CD4-positive, alpha-beta T cell treated with Interferon gamma for 1 hour (primary cell): ENCODE measurements at places on chromosomes 1 and 21.

DNA sequence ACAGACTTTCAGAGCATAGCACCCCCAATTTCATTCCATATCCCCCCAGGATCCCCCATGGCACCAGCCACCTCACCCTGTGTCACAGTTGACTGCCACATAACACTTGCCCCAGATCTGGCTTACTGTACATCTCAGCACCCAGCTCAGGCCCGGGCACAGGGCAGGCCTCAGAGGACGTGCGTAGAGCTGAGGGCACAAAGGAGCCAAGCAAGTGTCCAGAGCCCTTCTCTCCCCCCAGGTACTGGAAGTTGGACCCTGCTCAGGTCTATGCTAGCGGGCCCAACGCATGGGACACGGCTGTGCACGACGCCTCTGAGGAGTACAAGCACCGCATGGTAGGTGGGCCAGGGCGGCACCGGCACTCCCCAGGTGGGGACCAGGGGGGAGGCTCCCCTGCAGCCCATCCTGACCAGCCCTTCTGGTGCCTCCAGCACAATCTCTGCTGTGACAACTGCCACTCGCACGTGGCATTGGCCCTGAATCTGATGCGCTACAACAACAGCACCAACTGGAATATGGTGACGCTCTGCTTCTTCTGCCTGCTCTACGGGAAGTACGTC lies 8.0 kb upstream of the SYTL1 start:
- DNase-seq: no peak

GRCh38 chr1:71650119-71650518 lies 569.3 kb upstream of the ZRANB2 start:
- no peak for DNase-seq

- DNase-seq: no peak
Measured at GRCh38 chr1:236172041-236172579, 29.8 kb downstream of the GPR137B start.

- no peak for DNase-seq
Measured at GRCh38 chr1:10171105-10171767, 39.1 kb upstream of the KIF1B start.

DNA sequence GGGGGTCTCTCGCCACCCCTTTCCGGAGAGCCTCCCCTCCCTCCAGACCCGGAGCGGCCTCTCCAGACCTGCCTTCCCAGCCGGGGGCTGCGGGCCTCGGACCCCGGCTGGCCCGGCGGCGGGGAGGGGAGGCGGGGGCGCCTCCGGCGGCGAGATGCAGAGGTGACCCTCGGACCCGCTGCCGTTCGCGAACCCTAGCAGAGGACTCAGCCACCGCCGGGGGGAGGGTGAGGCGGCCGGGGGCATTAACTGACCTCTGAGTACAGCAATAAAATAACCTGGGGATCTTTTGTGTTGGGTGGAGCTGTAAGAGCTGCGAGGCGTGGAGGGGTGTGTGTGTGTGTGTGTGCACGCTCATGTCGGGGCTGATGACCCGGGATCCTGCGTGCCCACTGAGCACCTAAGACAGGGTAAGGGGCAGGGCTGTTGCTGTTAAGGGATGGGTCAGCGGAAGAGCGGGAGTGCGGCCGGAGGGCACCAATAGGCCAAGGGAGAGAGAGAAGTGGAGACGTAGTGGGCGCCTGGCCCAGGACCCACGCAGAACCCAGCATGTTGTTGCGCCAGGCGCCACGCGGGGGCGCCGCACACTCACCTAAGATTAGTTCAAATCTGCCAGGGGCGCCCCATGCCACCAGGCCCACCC lies 6.3 kb downstream of the HAPLN2 start:
- peak; percentile 45 for DNase-seq

GRCh38 chr1:67672260-67672803 lies 12.7 kb upstream of the GADD45A start:
- no peak for DNase-seq

GRCh38 chr1:49252917-49253316 lies 476.2 kb upstream of the BEND5 start:
- DNase-seq: no peak

- DNase-seq: no peak
Measured at GRCh38 chr1:221728037-221728505, 13.8 kb downstream of the DUSP10 start.

- no peak for DNase-seq
Measured at GRCh38 chr1:119108988-119109387, 31.5 kb downstream of the WARS2 start.

GRCh38 chr1:201350884-201351283 lies 26.6 kb downstream of the TNNT2 start:
- DNase-seq: no peak

- DNase-seq: peak; percentile 34
Measured at GRCh38 chr1:223683586-223684487, 18.3 kb upstream of the CAPN8 start.
